ENCODE measurements at places on chromosomes 13 and 19.

GRCh38 chr19:33705860-33706259, 84.1 kb downstream of the CHST8 start:
- no peak for DNase-seq

DNA sequence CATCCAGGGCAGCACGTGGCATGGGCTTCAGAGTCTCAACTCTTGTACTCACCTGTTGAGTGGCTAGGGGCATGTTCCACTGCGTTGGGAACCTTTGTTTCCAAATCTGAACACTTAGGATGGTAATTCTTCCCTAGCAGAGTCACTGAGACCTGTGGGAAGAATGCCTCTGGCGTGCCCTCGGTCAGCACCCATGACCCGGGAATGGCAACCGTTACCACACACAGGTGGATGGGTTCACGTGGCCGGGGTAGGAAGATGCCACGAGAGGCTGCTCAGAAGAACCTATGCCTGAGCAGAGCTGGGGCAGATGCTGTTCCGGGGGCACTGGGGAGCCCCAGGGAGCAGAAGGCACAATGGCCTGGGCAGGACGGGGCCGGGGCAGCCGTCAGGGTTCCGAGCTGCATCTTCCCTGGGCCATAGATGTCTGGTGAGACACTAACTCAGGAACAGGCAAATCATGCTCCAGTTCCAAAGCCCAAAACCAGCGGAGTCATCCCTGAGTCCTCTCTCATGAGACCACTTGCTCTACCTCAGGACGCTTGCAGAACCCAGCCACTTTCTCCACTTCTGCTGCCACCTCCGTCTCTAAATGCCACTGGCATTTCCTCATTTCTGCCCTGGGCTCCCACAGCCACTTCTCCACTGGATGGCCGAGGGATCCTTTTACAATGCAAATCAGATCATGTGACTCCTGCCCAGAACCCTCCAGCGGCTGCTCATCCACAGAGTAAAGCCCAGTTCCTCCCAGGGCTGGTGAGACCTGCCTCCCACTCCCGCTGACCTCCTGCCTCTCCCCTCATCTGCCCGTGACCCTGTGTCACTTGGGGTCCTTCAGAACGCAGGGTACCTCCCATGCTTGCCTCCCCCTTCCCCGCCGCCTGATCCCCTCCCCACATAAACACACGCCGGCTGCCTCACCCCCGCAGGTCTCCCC, 36.7 kb downstream of the FAM124A start:
- no peak for DNase-seq

DNA sequence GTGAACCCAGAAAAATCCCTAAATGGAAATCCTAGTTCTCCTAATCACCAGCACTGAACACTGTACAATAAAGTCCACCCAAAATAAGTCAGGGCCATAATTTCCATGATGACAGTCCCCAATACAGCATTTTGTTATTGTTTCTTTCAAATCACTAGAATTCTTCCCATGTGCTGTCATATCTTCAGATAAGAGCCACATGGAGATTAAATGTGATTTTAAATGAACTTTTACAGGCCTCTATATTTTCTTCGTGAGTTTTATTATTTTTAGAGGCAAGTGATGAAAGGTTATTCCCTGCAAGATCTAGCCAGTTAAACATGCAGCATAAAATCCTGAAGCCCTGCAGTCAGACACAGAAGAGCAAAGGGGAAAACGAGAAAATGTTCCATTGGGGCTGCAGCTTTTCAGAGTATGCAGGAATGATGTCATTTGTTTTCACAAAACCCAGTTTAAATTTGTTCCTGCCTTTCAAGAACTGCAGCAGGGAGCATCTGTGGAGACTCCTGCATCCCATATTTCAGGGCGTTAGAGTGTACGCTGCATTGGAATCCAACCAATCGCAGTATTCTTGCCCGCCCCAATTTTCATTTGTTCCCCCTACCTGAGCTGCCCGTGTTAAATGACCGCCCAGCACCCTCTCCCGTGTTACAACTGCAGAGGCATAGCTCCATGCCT, 167.2 kb upstream of the KLF12 start:
- DNase-seq: no peak

- no peak for DNase-seq
These were observed 245.6 kb downstream of the DACH1 start for GRCh38 chr13:71621174-71622124.

DNA sequence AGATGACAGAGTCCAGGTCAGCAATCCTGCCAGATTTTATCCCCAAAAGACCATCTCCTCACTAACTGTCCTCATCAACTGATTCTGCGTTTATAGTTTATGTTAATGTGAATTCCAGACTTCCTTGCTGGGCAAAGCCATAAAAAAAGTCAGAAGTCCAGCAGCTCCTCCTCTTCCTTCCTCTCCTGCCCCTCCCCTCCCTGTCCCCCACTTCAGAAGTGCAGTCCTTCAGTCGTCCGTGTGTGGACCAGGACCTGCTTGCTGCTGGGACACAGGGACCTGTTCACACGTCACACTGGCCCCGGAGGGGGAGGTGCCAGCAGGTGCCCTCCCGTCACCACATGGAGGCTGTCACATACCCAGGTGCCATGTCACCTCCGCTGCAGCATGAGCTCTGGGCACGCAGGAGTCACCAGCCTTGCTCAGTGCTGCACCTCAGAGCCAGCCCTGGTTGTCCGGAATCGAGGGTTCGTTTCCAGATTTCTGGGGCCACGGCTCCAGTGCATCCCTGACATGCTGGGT, 4.0 kb upstream of the MCF2L start:
- no peak for DNase-seq

DNA sequence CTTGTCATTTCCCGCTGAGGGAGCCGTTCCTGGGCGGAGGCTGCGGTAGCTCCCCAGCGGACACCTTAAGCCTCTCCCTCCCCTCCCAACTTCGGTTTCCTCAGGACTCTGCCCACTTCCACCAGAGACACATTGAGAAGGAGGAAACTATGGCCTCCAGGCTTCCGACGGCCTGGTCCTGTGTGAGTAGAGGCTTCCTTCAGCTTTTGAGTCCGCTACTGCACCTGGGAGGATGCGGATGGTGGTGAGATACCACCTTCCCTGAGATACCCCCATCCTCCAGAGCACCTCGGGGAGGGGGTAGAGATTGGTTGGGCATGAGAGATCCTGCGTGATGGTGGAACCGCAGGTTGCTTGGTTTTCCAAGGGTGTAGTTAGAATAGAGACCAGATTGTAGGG, 955 bp downstream of the ZNF274 start:
- no peak for DNase-seq

- no peak for DNase-seq
These were observed 223.2 kb upstream of the ZNF507 start for GRCh38 chr19:32122258-32122657.

DNA sequence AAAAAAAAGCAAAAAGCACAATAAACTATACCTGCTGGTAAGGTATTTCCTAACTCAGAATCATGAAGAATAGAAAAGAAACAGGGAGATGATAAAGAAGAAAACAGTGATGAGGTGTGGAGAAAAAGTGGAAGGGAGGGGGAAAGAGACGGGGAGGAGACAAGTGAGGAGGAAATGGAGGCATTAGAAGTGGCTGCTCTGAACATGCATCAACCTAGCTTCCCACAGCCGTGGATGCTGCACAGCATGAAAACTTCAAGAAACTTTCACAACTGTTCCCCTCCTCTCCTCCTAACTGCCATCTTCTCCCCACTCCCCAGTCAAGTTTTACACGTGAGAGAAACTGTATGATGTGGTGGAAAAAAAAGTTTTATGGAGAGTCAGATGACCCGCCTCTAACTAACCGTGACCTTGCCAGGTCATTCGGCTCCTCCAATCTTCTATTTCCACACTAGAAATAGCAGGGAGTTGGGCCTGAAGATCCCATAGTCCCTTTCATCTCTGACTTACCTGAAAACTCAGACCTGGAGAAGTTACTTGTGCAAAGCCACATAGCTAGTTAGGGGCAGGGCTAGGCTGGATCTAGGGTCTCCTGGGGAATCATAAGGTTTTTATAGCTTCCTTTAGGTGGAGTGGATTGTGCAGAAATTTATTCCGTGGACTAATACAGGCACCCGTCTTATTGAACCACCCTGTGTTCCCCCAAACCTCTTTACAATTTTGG, 461.9 kb downstream of the KLF5 start:
- DNase-seq: no peak

GRCh38 chr13:93265800-93266199, 39.2 kb downstream of the GPC6 start:
- no peak for DNase-seq

- no peak for DNase-seq
These were observed 56.1 kb downstream of the MLLT1 start for GRCh38 chr19:6223461-6224307.

DNA sequence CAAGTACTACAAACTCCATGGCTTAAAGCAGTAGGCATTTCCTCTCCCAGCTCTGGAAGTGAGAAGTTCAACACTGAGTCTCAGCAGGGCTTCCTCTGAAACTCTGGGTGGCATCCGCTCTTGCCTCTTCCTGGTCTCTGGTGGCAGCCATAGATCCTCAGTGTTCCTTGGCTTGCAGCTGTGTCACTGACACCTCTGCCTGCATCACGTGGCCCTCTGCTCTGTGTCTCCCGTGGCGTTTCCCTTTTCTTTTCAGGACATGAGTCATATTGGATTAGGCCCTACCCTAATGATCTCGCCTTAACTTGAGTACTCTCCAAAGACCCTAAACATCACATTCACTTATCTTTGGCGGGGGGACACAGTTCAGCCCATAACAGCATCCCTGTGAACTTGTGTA, 466.7 kb downstream of the MYO16 start:
- no peak for DNase-seq

DNA sequence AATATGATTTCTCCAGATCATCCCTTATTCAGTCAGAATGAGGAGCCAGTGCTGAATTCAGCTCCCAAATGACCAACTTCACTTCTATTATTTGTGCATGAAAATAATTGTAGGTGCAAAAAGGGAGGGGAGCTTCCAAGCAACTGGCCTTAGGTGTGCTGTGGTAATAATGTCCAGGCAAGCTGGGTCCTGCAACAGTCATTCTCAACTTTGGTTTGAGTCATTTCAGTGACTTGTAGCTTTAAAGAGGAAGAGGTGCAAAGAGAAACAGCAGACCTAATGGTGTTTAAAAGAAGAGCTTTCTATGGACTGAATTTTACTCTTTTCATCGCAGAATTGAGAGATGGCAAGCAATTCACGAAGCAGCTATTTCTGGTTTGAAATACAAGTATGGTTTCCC, 29.2 kb upstream of the FGF9 start:
- no peak for DNase-seq

- DNase-seq: no peak
These were observed 1.9 kb upstream of the MADCAM1 start for GRCh38 chr19:494171-495080.

GRCh38 chr13:44768775-44769581, 192.8 kb upstream of the TSC22D1 start:
- DNase-seq: no peak

GRCh38 chr13:95533545-95534160, 18.9 kb upstream of the CLDN10 start:
- DNase-seq: no peak

GRCh38 chr19:16041299-16041990, 34.9 kb upstream of the TPM4 start:
- DNase-seq: peak; percentile 94

GRCh38 chr13:93834051-93834450, 607.4 kb downstream of the GPC6 start:
- DNase-seq: no peak

DNA sequence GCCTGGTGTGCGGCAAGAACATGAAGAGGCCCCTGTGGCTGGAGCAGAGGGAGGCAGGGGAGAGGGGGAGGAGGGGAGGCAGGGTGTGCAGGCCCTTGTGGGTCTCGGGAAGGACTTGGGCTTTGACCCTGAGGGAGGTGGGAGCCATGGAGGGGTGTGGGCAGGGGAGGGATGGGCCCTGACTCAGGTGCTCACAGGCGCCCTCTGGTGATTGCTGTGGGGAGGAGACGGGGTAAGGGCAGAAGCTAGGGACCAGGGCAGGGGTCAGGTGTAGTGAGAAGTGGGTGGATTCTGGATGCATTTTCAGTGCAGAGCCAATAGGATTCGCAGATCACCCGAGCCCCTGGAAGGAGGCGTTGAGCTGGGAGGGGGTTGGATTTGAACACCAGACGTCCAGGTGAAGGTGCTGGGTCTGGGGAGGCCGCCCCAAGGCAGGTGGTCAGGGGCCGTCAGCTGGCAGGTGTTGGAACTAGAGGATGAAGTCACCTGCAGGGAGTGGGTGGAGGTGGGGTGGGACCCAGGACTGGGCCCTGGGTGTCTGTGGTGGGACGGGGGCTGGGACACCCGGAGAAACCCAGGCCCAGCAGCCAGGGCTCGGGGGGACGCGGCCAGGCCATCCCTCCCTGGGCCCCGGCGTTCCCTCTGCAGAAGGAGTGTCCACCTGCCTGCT, 185.4 kb downstream of the KDM4B start:
- peak; percentile 68 for DNase-seq

- DNase-seq: peak; percentile 81
These were observed 15.7 kb downstream of the PNPLA6 start for GRCh38 chr19:7550987-7551761.

DNA sequence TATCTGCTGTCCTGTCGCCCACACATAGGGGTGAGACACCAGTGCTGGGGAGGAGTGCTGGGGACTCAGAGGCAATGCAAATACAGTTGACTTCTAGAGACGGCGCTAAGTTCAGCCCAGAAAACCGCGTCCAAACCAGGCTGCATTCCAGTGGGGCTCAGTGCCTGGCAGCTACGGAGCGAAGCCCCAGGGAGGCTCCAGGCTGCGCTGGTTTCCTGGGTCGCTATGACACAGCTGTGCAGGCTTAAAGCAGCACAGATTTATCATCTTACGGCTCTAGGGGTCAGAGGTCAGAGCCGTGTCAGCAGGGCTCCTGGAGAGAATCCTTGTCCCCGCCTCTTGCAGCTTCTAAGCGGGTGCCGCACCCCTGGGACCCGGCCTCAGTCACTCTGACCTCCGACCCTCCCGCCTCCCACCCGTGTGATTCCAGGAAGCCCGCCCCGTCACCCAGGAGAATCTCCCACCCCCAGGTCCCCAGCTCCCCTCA, 61.6 kb downstream of the ANKRD10 start:
- DNase-seq: no peak

- DNase-seq: no peak
These were observed 8.1 kb downstream of the ERFL start for GRCh38 chr19:41919948-41920712.

DNA sequence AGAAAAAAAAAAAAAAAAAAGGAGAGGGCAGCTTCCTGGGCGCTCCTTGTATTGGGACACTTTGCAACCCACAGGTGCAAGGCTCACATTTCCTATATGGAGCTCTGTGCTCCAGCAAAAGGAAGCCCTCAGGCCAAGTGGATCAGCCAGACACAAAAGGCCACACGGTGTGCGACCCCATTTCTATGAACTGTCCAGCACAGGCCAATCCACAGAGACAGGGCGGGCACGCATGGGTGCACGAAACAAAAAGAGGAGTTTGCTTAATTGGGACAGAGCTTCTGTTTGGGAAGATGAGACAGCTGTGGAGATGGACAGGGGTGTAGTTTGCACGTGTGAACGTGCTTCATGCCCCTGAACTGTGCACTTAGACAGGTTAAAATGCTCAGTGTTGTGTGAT, 31.6 kb upstream of the MATK start:
- DNase-seq: no peak

GRCh38 chr19:52995711-52996110, 18.0 kb upstream of the ERVV-1 start:
- no peak for DNase-seq

GRCh38 chr19:33290956-33291622, 11.2 kb downstream of the CEBPA start:
- DNase-seq: no peak

DNA sequence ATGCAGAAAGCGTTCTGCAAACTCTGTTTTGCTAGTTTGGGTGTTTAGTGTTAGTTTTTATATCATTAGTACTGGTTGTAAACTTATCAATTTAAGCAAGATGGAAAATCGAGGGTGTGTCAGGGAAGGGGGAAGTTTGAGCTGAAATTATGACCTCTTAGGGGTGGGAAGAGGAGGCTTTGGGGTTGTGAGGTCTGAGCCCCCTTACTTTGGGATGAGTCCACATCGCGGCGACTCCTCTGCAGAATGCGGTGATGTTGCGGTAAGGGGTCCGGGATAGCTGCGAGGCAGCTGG, 743 bp upstream of the NDUFS7 start:
- no peak for DNase-seq

Measured in D341Med (cell line).